ENCODE measurements at places on chromosomes 7 and 10.
A peak's percentile ranks its signal among the peaks of the same experiment; 100 is the strongest.

- DNase-seq = peak; percentile 84
These were observed 175.1 kb downstream of the SEPTIN7 start for GRCh38 chr7:35975851-35976454.

GRCh38 chr7:50509459-50509858 is 55.7 kb downstream of the DDC start:
- DNase-seq = no peak

- DNase-seq = no peak
These were observed 204.5 kb downstream of the GRM3 start for GRCh38 chr7:86848226-86848625.

GRCh38 chr7:121730869-121731268 is 142.1 kb upstream of the PTPRZ1 start:
- no peak for DNase-seq

DNA sequence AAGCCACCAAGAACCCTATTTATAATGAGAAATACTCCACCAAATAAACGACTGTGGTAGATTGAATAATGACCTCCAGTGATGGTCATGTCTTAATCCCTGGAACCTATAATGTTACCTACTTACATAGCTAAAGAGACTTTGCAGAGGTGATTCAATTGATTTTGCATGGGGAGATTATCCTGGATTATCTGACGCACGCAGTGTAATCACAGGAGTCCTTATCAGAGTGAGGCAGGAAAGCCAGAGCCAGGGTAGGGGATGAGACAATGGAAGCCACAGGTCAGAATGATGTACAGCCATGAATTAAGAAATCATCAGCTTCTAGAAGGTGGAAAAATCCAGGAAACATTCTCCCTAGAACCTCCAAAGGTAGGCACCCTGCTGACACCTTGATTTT is 286.4 kb upstream of the SP4 start:
- DNase-seq = no peak

- DNase-seq = no peak
These were observed 3.5 kb upstream of the KCNH2 start for GRCh38 chr7:150981644-150982043.

GRCh38 chr10:53839440-53840039 is 961.5 kb downstream of the PCDH15 start:
- DNase-seq = no peak

DNA sequence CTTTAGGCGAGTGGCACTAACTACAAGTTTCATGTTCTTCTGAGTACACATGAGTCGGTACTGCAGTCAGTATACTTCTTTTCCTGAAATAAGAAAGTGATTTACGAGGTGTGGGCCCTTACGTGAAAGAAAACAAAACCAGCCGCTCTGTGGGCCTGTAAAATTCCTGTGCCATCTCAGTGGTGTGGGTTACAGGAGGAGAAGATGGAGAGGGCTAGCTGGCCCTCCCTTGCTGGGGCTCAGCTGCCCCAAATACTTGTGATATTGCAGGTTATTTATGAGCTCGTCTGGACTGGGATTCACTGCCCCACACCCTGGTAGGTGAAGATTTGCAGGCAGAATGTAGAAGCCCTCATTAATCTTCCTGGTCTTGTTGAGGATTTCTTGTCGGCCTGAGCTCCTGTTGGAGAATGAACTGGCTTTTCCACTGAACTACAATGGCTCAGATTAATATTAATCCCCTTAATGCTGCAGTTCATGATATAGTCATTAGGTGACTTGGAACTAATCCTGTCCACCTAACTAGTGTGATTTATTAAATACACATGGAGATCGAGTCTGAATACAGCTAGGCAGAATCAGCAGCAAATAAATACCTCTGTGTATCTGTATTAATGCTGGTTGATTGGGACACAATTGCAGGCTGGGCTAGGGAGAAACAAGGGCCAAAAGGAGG is 68.0 kb downstream of the GBF1 start:
- DNase-seq = no peak

GRCh38 chr7:6628045-6628444 is 9.1 kb upstream of the ZNF316 start:
- DNase-seq = no peak
